ENCODE measurements at places on chromosomes 7 and 10.

- no peak for DNase-seq
Measured at GRCh38 chr7:28292834-28293526, 112.4 kb upstream of the JAZF1 start.

DNA sequence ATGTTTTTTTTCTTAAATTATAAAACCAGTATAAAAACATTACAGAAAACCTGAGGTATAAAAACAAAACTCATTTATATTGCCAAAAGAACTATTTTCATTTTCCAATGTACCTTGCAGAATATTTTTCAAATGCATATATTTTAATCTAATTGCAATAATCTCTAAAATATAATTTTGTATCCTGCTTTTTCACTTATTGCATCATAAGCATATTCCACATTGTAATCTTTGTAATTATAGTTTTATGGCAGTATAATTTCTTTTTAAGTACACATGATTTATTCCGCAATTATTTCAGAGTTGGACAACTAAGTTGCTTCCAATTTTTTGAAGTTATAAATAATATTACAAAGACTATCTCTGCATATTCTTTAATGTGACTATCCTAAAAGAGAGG, 43.7 kb downstream of the SGCE start:
- DNase-seq = no peak

DNA sequence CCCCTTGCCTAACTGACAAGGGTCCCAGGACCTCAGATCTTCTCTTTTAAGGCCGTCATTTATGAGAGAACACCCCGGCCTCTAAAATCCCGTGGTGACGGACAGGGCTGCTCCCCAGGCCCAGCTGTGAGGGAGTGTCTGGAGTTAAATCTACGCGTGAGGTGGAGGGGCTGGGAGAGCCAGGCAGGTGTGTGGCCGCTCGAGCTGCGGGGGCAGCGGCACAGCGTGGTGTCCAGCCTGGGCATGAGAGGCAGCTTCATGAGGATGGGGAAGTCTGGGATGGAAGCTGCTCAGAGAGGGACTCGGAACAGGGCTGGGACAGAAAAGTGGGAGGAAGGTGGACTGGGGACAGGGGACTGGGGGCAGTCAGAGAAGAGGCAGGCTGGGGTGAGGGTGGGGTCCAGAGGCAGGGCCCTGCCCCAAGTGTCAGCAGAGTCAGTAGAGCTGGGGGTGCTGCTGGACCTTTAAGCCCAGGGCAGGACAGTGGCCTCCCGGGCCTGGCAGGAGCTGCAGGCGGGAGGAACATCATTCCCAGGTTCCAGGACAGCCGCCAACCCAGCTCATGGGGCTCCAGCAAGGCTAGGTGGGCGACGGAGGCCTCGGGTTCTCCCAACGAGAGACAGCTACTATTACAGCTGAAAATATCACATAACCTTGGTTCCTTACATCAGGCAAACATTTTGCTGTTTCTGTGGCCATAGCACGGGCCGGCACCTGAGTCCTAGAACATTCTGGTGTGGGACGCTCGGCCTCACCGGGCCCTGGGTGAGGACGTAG, 55.2 kb downstream of the JAKMIP3 start:
- DNase-seq = no peak

GRCh38 chr10:2994221-2994961, 73.0 kb upstream of the PFKP start:
- DNase-seq = no peak

DNA sequence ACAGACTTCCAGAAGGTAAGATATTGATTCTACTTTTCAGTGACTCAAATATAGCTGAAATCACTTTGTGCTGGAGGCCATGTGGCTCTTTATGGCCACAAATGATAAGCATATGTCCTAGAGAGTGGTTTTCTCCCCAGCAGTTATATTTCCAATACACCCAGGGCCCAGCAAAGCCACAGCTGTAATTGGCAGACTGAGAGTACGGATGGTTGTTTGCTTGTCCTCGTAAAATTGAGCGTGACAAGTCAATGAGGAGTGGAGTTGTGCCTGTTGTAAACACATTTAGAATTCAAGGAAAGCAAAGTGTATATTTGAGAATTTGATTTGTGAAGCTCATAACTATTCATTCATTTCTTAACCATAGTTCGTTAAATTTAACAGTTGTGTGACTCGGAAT, 201.8 kb downstream of the LHFPL3 start:
- DNase-seq = no peak

DNA sequence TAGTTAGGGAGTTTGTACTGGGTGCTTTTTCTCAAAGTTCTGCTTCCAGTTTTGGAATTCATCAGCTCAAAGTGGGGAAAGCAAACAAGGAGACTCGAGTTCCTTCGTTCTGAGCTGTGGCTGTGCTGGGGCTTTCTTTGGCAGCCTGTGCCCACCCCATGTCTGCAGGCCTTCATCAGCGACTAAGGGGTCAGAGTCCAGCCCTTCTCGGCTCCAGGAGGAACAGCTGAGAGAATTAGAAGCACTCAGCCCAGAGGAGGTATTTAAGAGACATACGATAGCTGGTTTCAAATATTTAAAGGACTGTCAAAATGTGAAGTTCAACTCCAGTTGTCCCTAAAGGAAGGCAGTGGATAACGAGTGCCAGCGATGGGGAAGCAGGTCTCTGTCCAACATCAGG, 41.3 kb downstream of the SH3PXD2A start:
- DNase-seq = no peak

- DNase-seq = no peak
Measured at GRCh38 chr7:82375713-82376112, 67.9 kb downstream of the CACNA2D1 start.

Measured in epithelial cell of esophagus (primary cell).